Right renal cortex interstitium (tissue), 3 donors: ENCODE measurements at places on chromosomes 6 and 20.

- no peak for DNase-seq
Observed at GRCh38 chr6:34961574-34961973, 72.5 kb downstream of the ANKS1A start.

DNA sequence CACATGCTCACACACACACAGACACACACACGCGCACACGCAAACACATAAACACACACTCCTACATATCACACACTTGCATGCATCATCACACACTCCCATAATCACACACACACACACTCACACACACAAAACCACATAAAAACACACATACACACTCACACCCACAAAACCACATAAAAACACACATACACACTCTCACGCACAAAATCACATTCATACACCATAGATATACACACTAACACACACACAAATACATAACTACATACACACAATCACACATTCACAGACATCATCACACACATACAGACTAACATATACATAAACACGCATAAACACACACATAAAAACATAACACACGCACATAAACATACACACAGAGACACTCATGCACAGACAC is 57.8 kb upstream of the QKI start:
- no peak for DNase-seq

DNA sequence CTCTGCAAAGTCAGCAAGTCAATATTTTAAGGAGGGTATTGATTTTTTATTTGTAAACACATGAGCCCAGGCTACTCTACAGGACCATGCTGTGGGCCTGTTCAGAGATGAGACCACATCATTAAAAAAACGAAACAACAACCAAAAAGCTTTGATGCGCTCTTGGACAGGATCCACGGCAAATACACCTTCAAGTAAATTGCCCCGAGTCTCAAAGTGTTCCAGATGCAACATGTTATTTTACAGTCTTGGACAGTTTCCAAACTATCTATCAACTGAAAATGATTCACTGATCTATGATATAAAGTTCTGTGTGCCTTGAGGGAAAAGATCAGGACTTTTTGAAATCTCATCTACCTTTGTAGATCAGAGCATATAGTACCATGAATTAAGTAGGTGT is 25.8 kb upstream of the CARMIL1 start:
- DNase-seq, result no peak

DNA sequence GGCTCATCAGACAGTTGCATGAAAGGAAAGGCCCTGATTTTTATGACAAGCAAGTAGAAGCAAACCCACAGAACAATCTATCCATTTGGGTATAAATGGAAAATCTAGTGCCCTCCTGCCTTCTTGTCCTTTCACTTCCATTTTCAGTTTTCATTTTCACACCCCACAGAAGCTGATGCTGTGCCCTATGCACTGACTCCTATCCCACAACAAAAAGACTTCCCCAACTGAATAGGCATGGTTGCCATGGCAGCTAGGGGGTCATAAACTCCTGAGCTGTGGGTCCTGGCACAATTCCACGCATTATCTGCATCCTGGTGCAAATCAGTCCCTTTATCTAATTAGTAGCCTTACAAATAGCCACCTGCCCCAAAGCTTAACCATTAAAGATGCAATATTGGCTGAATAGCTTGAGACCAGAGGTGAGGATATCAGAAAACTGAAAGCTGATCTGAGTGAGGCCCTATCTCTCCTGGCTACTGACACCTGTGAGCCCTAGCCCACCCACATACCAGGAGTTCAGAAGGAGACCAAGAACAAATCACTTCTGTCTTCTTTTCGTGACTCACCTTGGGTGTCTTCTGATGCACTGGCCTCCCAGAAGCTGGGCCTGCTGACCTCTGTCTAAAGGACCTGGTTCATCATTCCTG is 34.9 kb upstream of the HEY2 start:
- no peak for DNase-seq

DNA sequence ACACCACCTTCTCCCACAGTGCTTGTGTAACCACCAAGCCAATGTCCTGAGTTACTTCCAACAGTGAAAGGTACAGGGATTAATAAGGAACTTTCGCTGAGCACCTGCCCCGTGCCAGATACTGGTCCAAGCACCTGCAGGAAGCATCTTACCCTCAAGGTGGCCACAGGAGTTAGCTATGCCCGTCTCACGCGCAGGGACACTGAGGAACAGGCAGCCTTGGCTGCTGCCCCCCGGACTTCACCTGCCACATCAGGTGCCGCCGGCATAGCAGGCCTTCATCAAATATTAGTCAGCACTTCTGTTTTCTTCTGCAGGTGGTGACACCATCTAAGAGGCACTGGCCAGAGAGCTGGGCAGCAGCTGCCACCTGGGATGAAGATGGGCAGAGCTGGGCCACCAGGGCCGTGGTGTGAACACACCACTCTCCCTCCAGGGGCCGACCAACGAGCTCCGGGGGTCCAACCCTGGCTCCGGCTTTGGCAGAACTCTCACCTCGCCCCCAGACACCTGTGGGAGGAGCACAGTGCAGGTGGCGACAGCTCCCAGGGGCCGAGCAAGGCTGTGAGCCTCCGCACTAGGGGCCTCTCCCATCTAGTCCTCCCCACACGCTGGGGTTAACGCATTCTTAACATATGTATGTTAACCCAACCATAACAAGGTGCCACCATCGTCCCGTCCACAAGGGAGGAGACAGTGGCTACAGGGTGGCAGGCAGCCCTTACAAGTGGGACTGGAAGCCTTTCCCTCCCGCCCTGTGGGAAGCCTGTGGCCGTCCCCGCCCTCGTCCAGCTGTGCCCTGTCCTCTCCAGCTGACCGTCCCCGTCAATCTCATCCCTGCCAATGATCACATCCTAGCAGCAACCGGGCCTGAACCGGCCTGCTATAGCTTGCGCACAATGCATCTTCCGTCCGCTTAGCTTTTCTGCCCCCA is 2.9 kb upstream of the PPDPF start:
- DNase-seq, result no peak

GRCh38 chr6:16355238-16355637 is 116.9 kb downstream of the GMPR start:
- no peak for DNase-seq
